HL-60 (cell line): ENCODE measurements at places on chromosomes 1 and 21.

GRCh38 chr1:5311634-5312292 is 657.4 kb downstream of the AJAP1 start:
- DNase-seq = no peak

GRCh38 chr1:101120868-101121267 is 95.3 kb upstream of the DPH5 start:
- no peak for DNase-seq

DNA sequence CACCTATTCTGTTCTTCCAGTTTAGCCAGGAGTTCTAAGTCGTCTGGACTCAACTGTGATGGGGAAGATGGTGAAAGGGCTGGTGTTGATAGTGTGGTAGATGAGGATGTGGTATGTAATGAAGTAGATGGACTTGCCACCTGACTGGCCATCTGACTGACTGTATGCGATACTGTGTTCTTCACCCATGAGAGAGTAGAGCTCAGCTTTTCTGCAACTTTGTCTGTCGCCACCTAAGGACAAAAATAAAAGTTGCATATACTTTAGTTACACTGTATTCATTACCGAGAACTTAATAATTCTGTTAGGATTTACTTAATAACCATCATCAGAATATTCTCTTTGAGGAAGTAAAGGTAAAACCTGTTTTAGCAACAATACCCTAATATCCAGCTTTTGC is 48.5 kb downstream of the EVI5 start:
- DNase-seq = no peak

DNA sequence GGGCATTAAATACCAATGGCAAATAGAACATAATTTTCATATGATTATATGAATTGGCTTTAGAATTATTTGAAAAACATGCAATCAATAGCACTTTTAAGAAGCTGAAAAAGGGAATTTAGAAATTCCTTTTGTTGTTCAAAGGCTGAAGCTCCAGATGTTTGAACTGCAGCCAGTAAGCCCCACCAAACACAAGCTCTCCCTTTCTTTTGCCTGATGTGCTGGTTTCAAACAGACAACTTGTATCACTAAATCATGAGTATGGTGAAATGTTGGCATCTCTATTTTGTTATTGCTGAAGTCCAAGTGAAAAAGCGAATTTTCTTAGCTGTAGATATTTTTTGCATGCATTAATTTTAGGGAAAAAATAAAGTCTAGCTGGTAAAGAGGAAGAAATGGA is 27.5 kb upstream of the NCAM2 start:
- no peak for DNase-seq

GRCh38 chr21:17512253-17513213 is at the start of gene CXADR:
CXADR (plus strand) TSS chr21:17513043; CDS start chr21:17513130, 87 bp downstream.
- no peak for DNase-seq

GRCh38 chr1:19384113-19384512 is 72.0 kb downstream of the SLC66A1 start:
- no peak for DNase-seq

DNA sequence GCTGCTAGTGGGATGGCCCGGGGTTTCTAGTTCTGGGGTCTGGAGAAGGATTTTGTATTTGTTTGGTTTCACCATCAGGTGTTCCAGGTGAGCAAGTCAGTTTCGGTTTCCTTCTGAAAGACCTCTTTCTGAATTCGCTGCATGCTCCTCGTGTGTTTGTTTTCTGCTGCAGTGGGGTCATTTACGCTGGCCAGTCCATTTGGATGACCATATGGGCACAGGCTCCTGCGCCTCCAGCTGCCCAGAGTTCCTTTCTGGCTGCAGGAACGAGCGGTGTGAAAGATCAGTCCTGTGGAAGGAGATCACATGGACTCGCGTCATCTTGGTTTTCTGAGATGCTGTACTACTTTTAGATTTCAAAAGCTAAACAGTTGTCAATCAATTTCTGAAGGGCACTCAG is 83.7 kb upstream of the GCLM start:
- DNase-seq = no peak

DNA sequence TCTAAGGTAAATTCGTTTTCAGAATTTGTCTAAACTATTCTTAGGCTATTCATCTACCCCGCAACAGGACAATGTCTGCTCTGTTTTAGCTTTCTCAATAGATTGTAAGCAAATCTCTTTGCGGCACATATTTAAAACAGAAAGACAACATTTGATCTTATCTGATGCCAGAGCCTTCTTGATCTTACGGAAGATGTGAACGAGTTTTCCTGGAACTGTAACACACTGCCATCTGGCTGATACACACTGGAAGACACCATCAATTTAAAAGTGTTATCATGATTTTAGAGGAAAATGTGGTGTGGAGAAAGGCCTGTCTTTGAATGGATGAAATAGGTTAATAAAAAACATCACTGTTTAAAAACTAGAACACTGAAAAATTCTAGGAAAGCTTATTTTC is 36.1 kb downstream of the COA6 start:
- no peak for DNase-seq

GRCh38 chr21:14486869-14487268 is 59.2 kb downstream of the SAMSN1 start:
- DNase-seq = no peak

GRCh38 chr1:19651141-19651737 is 7.1 kb downstream of the NBL1 start:
- no peak for DNase-seq

GRCh38 chr1:10861822-10862221 is 65.4 kb upstream of the CASZ1 start:
- DNase-seq = no peak

DNA sequence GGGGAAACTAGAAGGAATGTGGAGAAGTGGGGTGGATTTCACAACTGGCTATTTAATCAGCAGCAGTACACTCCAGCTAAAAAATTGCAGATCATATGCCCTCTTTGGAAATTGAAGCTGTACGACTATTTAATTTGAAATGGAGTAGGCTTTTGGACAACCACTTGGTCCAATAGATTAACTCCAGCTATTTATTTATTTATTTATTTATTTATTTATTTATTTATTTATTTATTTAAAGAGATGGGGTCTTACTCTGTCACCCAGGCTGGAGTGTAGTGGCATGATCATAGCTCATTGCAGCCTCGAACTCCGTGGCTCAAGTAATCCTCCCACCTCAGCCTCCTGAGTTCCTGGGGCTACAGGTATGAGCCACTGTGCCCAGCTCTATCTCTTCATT is 312.3 kb downstream of the KCNH1 start:
- no peak for DNase-seq

GRCh38 chr1:248914796-248915381 is 8.9 kb downstream of the PGBD2 start:
- DNase-seq = no peak

- no peak for DNase-seq
These were observed 7.4 kb downstream of the GJC2 start for GRCh38 chr1:228156941-228157728.

DNA sequence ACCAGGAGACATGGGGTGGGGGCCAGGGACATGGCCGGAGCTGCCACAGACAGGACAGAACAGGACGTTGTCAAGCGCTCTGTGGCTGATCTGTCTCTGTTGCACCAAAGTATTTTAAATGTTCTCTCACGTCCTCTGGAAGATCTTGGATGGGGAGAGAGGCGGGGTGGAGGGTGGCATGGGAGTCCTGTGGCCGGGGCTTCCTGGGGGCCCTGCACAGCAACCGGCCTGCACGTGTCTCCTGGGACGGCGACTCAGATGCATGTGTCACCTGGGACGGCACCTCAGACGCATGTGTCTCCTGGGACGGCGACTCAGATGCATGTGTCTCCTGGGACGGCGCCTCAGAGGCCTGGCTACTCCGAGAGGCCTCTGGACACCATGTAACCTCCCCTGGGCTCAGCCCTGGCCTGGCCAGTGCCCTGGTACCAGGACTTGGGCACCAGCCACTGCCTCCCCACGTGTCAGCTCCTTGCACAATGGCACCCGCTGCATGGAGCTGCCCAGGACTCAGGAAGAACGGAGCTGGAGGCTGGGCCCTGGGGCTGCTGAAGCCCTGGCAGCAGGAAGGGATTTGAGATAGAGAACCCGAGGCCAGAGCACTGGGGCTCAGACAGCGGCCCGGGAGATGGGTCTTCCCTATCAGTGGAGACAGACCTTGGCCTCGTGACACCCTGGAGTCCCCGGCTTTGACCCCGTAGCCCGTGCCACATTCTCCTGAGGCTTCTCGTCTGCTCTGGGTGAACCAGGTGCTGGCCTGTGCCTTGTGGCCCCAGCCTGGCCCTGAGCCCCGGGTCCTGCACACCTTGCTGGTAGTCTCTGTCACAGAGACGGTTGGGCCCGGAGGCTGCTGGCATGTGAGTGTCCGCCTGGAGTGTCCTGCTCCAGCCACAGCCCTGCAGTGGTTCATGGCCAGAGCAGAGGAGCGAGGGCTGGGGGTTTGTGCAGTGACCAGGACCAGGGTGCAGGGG is 14.7 kb upstream of the SLC19A1 start:
- no peak for DNase-seq

- DNase-seq = no peak
These were observed 650.3 kb upstream of the NR5A2 start for GRCh38 chr1:199377211-199377610.

GRCh38 chr1:12039164-12039525 is 19.8 kb downstream of the MIIP start:
- DNase-seq = no peak

DNA sequence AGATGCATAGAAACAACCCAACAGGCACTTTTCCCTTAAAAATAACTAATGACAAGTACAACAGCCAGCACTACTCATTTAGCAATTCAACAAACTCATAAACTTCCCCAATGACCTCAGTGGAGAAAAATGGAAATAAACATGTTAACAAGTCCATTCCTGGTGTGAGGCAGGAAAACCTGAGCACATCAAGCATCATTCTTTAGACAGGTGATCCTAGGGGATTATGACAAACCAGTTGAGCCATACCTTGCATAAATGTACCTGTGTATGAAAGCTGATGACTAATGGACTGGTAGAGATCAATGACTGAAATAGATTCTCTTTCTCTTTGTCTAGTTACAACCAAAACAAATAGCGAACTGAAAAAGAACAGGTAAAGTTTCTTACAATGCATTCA is 7.0 kb downstream of the COL24A1 start:
- no peak for DNase-seq

DNA sequence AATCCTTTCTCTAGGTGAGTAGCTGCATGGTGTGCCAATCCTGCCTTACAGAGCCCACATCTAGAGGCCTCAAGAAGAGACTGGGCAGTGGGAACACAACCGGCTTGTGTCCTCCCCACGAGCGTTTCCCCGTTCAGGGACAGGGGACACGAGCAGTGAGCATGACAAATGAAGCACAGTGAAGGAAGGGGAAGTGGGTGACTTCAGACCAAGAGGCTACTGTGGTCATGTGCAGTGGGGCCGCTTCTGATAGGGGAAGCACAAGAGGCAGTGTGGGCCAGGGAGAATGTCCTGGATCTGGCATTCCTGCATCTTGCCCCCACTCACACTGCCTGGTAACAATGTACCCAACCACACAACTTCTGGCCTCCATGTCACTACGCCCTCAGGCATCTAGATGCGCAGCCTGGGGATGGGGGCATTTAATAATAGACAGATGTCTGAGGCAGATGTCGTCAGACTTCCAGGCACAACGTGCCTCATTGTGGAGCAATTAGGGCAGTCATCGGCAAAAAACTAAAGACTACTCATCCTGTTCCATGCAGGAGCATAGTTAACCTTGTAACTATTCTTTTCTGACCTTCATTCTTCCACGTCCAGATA is 155.6 kb upstream of the NBPF11 start:
- DNase-seq = peak; percentile 42

DNA sequence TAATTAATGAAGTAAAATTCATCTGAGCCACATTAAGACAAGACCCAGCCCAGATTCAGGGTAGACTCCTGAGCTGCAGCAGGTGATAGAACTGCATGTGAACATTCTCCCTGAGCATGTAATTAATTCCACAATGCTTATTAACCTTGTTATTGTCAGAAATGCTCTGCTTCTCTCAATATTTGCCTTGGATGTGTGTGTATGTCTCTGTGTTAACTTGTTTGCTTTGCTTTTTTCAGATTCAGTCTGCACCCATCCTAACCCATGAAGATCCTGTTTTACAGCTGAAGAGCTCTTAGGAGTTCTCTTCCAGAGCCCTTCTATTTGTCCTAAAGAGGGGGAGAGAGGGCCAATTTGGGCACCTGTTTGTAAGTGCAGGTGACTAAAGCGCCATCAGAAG is 143.2 kb upstream of the BMP8A start:
- DNase-seq = no peak

- no peak for DNase-seq
These were observed 164.7 kb downstream of the NRIP1 start for GRCh38 chr21:14900058-14900457.

DNA sequence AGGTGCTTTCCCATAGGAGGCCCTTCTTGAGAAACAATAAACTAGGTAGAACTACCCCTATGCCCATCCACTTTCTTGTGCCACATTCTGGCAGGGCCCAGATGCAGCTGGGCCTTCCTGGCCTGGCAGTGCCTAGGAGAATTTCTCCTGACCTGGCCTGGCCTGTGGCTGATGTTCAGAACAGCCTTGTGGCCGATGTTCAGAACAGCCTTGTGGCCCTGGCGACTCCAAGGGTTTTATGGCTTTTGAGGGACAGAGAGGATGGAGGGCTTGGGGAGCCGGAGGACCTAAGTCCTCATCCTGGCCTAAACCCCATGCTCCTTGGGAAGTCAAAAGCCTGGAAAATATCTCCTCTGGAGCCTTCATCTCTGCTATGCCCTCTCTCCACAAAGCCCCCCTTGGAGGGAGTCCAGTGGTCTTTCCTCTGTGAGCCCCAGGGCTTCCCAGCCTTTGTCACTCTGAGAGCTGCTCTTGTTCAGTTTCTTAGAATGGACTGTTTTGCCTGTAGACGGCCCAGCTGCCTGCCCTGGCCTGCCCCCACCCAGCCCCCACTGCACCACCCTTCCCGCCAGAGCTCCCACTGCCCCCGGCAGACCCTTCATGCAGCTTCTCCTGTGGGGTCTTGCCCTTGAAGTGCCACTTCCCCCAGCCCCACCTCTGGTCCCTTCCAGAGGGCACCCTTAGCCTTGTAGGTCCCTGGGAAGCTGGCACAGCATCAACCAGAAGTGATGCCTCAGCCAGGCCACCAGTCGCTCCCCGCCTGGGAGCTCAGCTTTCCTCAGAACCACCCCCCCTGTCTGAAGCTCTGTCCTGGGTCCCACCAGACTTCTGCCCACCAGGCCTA is 7.0 kb downstream of the GPR37L1 start:
- no peak for DNase-seq

DNA sequence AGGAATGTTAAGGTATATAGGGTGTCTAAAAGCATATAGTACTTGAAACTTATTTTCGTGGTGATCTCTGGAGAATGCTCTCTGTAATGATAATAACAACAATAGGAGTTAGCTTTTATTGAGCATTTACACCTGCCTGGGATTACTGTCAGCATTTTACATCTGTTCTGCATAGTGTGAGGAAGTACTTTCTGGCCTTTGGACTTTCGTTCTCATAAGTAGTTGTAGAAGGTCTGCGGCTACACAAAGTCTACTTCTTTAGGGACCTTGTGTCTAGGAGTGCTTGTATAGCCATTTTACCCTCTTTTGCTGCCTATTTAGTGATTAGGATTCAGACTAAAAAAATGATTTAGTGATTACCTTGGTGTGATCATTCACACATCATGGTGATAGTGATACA is 103.6 kb upstream of the GPR52 start:
- no peak for DNase-seq

GRCh38 chr1:183048087-183049085 is 25.2 kb downstream of the LAMC1 start:
- no peak for DNase-seq
